ENCODE measurements at places on chromosomes 2 and 18. TPM values are rescaled to one million over a fixed set of nuclear protein-coding genes. Genes with fewer than 3 reads are reported as not detected.

DNA sequence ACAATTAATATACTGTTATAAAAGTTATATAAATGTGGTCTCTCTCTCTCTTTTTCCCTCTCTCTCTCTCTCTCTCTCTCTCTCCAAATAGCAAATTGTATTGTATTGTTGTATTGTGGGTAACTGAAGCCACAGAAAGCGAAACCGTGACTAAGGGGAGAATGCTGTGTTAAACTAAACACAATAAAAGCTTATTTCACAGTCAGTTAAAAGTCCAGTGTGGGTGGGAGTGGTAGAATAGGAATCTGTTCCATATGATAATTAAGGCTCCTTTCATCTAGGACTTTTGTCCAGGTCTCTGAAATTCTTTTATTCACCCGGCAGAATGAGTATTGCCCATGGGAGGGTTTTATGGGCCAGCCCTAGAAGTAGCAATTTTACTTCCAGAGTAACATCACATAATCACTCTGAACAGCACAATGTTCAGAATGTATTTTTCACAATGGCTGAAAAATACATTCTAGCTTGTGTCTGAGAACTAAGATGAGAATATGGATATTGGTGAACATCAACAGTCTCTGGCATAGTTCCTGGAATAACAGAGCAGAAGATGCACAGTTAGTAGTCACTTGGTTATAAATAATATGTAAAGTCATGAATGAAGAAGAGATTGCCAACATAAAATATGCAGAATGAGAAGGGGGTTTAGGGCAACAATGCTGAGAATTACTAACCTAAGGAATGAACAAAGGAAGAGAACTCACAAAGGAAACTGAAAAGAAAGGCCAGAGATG is 399.1 kb downstream of the PLCL1 start:
- DNase-seq: no peak

GRCh38 chr2:145088756-145089155 is 568.8 kb upstream of the ZEB2 start:
- no peak for DNase-seq

DNA sequence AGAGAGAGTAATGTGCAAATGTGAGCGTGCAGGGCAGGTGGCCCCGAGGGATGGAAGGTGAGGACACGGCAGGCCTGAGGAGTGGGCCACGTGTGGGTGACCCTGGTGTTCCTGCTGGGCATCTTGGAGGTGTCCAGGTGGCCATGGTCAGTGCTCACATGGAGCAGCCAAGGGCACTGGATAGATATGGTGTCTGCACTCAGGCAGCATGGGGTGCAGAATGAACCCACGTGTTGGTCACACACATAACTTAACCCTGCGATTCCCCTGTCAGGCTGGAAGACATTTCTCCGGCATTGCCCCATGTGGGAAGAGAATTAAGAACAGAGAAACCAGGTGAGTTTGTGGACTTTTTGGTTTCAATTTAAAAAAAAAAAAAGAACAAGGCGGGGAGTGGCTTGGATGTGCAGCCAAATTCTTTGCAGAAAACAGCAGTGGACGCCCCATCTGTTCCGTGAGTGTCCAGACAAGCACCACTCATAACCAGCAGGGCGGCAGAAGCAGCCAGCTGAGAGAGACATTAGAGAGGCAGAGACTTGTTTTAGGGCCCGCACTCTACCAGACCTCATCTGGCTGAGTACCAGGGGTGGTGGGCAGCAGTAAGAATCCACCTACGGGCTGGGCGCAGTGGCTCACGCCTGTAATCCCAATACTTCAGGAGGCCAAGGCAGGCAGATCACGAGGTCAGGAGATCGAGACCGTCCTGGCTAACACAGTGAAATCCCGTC is 249.8 kb downstream of the ACKR3 start:
- DNase-seq: no peak

DNA sequence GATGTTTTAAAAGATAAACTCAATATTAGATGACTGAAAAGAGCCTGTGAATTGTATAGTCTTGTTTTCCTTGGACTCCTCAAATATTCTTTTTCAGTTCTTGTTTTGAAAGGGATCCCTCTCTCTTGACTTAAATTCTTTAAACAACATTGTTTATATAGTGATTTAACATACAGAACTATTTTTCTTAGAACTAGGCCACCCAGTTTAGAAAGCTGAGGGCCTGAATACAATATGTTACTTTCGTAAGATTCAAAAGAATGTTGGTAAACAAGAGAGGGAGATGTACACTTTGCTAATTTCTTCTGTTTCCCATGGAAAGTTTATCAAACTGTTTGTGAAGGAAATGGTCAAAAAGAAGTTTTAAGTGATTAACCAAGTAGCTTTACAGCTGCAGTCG is 5.5 kb upstream of the TSPYL6 start:
- no peak for DNase-seq

GRCh38 chr2:1286929-1287328 is 126.3 kb upstream of the TPO start:
- no peak for DNase-seq

TMEM247 gene
- not detected for total RNA-seq

FNDC4 gene
- total RNA-seq: 2.0 TPM

DNA sequence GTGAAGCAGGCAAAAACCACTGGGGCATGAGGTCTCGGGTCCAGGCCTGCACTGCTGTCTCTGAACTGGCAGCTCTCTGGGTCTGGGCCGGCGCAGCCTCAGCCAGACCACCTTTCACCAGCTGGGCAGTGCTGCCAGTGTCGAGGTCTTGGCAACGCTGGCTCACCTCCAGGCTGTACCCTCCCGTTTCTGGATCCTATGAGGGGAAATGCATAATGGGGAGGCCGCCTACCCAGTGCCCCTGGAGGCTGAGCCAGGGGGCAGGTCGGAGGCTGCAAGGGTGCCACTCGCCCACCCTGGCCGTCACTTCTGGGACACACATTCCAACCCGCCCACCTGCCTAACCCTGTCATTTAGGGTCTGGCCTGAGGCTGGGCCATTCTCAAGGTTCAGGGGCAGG is 24.6 kb downstream of the KIF1A start:
- peak; percentile 18 for DNase-seq

DNA sequence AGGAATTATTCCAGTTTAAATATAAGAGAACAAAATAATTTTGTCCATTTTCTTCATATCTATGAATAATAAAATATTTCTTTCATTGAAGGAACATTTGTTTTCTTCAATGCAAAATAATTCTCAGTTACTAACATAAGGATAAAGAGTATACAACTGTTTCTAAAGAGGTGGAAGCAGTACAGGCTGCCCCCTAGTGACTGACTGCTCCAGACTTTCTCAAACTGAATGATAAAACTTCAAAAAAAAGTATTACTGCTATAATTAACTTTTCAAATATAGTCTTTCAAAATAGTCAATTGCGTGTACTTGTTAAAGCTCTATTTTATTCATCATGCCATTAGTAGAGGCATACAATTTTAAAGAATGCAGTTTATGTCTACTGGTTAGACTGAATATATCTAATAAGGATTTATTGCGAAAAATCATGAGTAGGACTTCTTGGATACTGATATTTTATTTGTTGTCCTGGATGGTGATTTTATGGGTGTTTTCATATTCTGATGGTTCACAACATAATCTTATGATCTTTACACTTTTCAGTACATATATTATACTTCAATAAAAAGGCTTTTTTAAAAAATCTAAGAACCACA is 100.1 kb downstream of the WDPCP start:
- no peak for DNase-seq

- no peak for DNase-seq
These were observed 49.5 kb downstream of the KCNE4 start for GRCh38 chr2:223101340-223102039.

GRCh38 chr2:106130251-106130998 is 63.7 kb downstream of the UXS1 start:
- DNase-seq: no peak

GRCh38 chr2:10519394-10519740 is 71.2 kb upstream of the ODC1 start:
- DNase-seq: no peak

GRCh38 chr2:219049282-219049681 is 8.0 kb upstream of the CFAP65 start:
- DNase-seq: no peak

MPP4 gene
- not detected for total RNA-seq

UGT1A9 gene
- total RNA-seq: not detected

ACMSD gene
- total RNA-seq: not detected

DNA sequence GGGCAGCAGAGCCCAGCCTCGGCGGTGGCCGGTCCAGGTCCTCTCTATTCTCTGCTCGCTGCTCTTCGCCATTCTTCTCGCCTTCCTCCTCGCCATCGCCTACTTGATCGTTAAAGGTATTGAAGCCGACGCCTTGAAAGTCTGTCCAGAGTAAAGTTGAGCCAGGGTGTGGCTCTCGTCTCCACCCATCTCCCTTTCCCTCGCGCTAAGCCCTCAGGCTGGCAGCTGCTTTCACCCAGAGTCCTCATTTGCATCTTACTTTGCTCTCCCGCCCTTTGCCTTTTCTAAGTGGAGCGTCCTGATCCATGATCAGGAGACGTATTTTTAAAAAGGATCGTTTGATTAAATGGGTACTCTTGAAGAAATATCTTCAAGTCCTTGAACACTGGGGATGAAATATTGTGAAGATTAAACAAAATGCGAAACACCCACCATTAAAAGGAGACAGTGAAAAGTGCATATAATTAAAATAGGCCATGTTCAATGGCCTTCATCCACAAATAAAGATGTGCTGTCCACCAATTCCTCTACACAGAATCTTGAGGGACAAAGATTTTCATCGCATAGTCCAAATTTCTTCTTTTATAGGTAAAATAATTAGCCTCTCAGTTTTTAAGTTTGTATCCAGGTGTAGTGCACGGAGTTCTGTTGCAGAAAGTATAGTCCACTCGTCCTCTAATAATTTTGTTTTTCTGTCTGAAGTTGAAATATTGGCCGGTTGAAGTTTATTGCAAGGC is 657 bp downstream of the ARL6IP6 start:
- DNase-seq: no peak

DNA sequence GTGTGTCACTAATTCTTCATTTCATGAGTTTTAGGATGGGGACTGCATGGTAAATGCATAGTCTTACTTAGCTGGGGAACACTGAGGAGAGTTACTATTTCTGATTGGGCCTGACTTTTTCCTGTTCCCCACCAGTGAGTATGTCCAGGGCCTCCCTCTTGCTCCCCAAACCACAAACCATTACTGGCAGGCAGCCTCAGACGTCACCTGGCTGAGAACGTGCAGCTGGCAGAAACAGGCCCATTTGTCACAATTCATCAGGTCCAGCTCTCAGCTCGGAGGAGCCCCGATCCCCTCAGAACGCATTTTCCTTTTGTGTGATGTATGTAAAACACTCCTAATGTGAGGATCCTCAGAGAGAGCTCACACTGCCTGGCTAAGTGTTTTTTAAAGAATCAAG is 71.7 kb upstream of the SIX3 start:
- no peak for DNase-seq

GRCh38 chr18:75496151-75496550 is 68.6 kb upstream of the SMIM21 start:
- no peak for DNase-seq

PROKR1 gene
- total RNA-seq: not detected

ABCB11 gene
- total RNA-seq: 0.13 TPM

DNA sequence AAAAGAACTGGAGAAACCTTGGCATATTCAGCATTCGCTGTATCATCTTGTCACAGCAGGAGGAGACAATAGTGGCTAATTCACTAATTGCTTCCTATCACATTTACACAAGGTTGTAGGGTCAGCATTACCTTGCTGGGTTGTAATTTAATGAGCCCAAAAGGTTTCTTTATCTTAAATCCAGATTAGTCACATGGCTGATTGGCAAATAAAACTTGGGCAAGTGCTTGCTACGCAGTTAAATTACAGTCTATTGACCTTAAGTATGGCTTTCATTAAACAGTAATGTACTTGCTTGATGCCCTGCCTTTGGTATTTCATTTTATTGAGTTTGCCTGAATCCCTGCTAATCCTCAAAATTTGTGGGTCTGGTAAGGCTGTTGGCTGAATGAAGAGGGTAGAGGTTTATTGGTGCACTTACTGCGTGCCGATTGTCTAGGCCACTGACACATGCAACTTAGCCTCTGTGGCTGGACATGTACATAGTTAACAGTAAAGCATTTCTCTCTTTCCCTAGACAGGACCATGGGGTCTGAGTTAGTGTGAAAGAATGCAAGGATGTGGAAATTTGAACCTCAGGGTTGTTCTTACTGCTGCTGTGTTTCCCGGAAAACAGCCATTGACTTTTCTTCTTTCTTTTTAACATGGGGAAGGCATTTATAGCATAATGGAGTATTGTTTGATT is 34.3 kb downstream of the FMNL2 start:
- DNase-seq: no peak

GYPC gene
- total RNA-seq: 111 TPM

- no peak for DNase-seq
These were observed 48.5 kb upstream of the IKZF2 start for GRCh38 chr2:213199871-213200270.

TYW5 gene
- total RNA-seq: 2.7 TPM

- no peak for DNase-seq
These were observed 601.1 kb downstream of the ARHGAP15 start for GRCh38 chr2:143730155-143730952.

ZBTB14 gene
- total RNA-seq: 7.8 TPM

DNA sequence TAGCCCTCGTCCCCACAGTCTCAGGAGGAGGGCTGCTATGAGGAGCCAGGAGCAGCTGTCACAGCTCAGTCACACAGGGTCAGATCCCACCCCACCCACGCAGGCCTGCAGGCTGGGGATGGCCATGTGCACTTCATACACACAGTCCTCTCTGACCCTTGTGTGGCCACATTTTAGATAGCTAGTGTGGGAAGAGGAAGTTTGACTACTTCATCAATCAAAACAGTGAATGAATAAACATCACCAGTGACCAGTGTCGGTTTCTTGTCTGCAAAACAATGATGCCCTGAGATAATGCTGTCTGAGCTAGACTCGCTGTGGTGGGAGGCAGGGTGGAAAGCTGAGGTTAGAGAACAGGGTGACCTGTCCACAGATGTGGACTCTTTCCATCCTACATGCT is 107.1 kb downstream of the PIEZO2 start:
- no peak for DNase-seq

DNA sequence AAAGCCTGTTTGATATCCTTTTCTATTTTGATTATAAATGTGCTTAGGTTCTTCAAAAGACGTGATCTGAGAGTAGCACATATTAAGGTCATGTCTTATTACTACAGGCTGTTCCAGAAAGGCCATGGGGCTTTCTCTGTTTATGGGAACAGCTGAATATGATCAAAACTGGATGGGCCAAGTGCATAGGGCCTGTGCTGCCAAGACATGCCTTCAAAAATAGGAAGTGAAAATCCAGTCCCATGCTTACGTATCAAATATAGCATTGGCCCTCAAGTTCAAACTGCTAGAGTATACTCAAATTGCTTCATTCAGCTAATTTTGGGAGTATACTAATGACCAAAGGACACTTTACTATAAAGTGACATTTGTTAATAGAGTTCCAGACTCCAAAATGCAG is 24.1 kb downstream of the SLC25A52 start:
- no peak for DNase-seq
